ENCODE measurements at places on chromosomes 1 and 21.

GRCh38 chr1:205600085-205600484, 31.7 kb downstream of the ELK4 start:
- peak; percentile 13 for DNase-seq

GRCh38 chr1:207316622-207317391, 4.7 kb upstream of the CD55 start:
- no peak for DNase-seq

GRCh38 chr21:40056031-40056430, 188.8 kb downstream of the PCP4 start:
- no peak for DNase-seq

- no peak for DNase-seq
Measured at GRCh38 chr1:1752636-1753606, 25.3 kb downstream of the NADK start.
